H1 (cell line): ENCODE measurements at places on chromosomes 1 and 21. TPM values are rescaled to one million over a fixed set of nuclear protein-coding genes. Genes with fewer than 3 reads are reported as not detected.

Gene SYT14
- total RNA-seq: 16.7 and 18.4 TPM in 2 replicates

Gene SFT2D2
- 29.0 and 29.5 TPM in 2 replicates for total RNA-seq

Gene EXOSC10
- 77.3 and 86.1 TPM in 2 replicates for total RNA-seq

- no peak for DNase-seq
These were observed 29.4 kb downstream of the DYRK1A start for GRCh38 chr21:37395961-37396360.

GRCh38 chr1:205834751-205835150 lies 15.2 kb downstream of the PM20D1 start:
- no peak for DNase-seq

GRCh38 chr1:3000671-3001470 lies 20.4 kb upstream of the ACTRT2 start:
- no peak for DNase-seq

DNA sequence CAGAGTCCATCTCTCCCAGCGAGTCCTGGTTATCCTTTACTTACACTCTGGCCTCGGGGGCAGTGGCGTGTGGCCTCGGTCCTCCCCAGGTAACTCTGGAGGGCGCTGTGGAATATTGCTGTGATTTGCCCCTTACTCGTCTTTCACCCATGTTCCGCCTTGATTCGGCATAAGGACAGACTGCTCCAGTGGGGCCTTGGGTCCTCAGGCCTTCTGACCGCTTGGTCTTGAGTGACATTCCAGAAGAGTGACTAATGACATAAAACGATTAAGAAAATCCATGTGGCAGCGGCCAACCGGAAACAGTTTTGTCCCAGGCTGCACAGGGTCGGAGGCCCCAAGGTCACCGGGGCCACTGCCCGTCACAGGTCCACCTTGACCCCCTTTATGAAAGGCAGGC lies 11.0 kb downstream of the ICMT start:
- DNase-seq: no peak

DNA sequence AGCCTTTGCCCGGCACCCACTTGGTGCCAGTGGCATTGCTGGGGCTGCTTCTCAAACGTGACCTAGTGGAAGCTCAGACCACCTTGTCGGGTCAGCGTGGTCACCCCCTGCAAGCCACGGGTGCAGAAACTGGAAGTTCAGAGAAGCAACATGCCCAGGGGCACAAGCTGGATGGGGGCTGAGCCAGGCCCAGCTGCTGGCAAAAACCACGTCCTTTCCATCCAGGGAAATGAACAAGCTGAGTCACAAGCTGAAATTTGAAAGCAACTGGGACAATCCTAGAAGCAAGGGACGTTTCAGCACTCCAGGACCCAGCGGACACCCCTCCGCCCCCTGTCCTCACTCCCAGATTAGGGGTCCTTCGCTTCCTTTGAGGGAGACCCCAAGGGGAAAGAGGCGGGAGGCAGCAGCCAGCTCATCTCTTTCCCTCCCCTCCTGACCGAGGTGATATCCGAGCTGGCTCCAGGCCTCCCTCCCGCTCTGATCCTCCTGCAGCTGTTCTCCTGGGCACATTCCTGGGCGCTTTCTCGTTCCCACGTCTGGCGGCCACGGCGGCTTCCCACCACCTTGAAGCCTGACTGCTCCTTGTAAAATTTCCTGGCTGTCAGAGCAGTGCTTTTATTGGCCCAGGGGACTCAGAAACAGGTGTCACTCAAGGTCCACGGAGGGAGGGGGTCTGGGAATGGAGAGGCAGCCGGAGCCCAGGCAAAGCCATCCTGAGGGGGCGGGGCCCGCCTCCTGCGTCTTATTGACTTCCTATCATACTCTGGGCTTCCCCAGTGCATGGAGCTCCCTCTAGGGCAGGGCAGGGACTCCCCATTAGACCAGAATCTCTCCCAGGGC lies 62.8 kb downstream of the PAX7 start:
- peak; percentile 89 for DNase-seq

GRCh38 chr1:21764615-21765423 lies 18.1 kb downstream of the USP48 start:
- no peak for DNase-seq

DNA sequence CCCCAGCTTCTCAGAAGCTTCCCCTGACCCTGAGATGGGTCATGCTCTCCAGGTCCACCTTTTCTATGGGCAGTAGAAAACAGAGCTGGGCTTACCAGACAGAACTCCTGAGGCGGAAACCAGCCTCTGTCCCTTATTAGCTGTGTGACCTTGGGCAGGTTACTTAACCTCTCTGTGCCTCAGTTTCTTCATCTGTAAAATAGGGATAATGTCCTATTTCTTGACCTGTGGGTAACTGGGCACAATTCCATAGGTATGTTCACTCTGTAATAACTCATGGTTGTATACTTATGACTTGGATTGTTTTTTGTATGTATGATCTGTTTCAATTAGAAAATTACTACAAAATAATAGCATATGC lies 57.1 kb upstream of the EDN2 start:
- no peak for DNase-seq

DNA sequence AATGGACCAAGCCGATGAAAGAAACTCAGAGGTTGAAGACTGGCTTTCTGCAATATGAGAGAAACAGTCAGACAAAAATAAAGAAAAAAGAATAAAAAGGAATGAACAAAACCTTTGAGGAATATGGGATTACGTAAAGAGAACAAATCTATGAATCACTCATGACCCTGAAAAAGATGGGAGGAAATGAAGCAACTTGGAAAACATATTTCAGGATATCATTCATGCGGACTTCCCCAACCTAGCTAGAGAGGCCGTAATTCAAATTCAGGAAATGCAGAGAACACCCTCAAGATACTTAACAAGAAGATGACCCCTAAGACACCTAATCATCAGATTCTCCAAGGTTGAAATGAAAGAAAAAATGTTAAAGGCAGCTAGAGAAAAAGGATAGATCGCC lies 705.3 kb upstream of the CHRM3 start:
- no peak for DNase-seq

DNA sequence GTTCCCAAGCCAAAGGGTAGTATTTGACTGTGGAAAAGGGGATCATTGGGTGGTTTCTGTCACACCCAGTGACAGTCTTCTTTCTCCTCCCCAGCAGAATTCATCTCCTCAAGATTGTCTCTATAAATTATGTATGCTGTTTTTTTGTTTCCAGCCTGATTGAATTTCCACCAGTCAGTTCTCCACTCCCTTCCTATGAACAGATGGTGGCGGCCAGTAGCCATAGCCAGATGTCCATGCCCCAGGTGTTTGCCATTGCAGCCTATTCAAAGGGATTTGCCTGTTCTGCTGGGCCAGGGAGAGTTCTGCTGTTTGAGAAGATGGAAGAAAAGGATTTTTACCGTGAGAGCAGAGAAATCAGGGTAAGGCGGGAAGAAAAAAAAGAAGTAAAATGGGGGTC lies 12.9 kb downstream of the CFAP57 start:
- no peak for DNase-seq

DNA sequence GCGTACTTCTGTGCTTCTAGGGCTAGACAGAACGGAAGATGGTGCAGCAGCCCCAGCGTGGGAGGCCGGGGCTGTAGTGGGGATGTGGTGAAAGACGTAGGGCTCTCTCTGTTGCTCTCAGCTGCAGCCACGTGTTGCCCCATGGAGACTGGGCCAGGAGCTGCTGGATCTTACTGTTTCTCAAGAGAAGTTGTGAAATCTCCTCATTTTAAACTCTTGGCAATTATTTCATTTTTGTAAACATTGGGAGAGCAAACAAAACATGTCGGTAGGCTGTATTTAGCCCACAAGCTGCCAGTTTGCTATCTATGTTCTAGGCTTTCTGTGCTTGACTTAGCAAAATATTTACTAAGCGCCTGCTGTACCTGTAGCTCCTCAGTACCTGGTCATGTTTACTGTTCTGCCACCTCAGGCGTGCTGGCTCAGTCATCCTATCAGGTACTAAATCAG lies 15.9 kb upstream of the ELOA start:
- DNase-seq: no peak

GRCh38 chr1:81004011-81004410 lies 796.7 kb upstream of the ADGRL2 start:
- DNase-seq: no peak

DNA sequence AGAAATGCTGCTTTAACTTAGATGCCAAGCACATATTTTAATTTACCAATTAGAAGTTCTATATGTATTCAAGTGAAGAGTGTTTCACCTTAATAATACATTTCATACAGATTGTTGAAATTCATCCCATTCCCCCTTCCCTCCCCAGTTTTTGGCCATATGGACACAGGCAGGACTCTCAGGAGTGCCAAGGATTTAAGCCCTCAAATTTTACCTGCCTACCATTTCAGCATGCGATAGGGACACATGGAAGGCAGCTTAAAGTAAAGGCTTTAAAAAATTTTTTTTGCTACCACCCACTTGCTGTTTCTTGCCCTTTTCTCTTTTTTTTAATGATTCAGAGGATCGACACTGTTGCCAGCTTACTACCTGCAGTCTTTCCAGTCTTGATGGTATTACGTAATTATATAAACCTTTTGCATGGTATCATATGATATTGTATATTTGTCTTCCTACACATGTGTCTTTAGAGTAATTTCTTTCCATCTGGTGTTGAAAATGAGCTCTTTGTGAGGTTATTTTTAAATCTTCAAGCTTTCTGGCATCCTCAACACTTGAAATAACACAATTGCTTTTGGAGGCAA lies 7.0 kb downstream of the EPB41 start:
- no peak for DNase-seq

DNA sequence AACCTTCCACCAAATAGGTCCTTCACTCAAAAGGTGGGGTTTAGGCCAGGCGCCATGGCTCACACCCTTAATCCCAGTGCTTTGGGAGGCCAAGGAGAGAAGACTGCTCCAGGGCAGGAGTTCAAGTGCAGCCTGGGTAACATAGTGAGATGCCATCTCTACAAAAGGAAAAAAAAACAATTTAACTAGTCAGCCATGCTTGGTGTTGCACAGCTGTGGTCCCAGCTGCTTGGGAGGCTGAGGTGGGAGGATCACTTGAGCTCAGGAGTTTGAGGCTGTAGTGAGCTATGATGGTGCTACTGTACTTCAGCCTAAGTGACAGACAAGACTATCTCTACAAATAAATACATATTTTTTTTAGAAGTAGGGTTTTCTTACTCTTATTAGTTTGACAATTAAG lies 617.5 kb downstream of the KIF26B start:
- no peak for DNase-seq

- DNase-seq: no peak
These were observed 39.6 kb downstream of the PRDM15 start for GRCh38 chr21:41839387-41840000.
